ENCODE measurements at places on chromosomes 1 and 21. TPM values are rescaled to one million over a fixed set of nuclear protein-coding genes. Genes with fewer than 3 reads are reported as not detected.

The HSD3B1 gene
- not detected for polyA plus RNA-seq

The CACHD1 gene
- polyA plus RNA-seq = 3.5 TPM

The LMOD1 gene
- polyA plus RNA-seq = 52.6 TPM

The KRTAP19-1 gene
- polyA plus RNA-seq = not detected

The ABCA4 gene
- polyA plus RNA-seq = 0.17 TPM

The FAM163A gene
- not detected for polyA plus RNA-seq

The TSEN15 gene
- 54.3 TPM for polyA plus RNA-seq

The SLC35F3 gene
- 0.05 TPM for polyA plus RNA-seq

The ARHGAP30 gene
- polyA plus RNA-seq = not detected

The IFNAR1 gene
- polyA plus RNA-seq = 17.0 TPM

The THBS3 gene
- polyA plus RNA-seq = 34.6 TPM

The ANKRD13C gene
- 12.5 TPM for polyA plus RNA-seq

The REN gene
- polyA plus RNA-seq = 0.72 TPM

The FCRL6 gene
- not detected for polyA plus RNA-seq

The MFSD2A gene
- 2.6 TPM for polyA plus RNA-seq

The PRDM16 gene
- 0.06 TPM for polyA plus RNA-seq

The IL24 gene
- 0.73 TPM for polyA plus RNA-seq

The TNFRSF4 gene
- polyA plus RNA-seq = 0.24 TPM

The WASF2 gene
- 62.7 TPM for polyA plus RNA-seq

The NHLH1 gene
- polyA plus RNA-seq = 0.19 TPM

The DISP3 gene
- polyA plus RNA-seq = 0.05 TPM

The PLA2G2D gene
- not detected for polyA plus RNA-seq

The RNF187 gene
- 77.5 TPM for polyA plus RNA-seq

The PLCH2 gene
- polyA plus RNA-seq = 0.06 TPM

The TSPEAR gene
- not detected for polyA plus RNA-seq

The MYBPH gene
- 0.09 TPM for polyA plus RNA-seq

The SEC22B gene
- 73.9 TPM for polyA plus RNA-seq

The FLG2 gene
- polyA plus RNA-seq = not detected

The SPATA21 gene
- not detected for polyA plus RNA-seq

The RGS13 gene
- polyA plus RNA-seq = not detected

The DMBX1 gene
- not detected for polyA plus RNA-seq

The FBXO2 gene
- polyA plus RNA-seq = 1.3 TPM

The NBPF4 gene
- not detected for polyA plus RNA-seq

The CXADR gene
- polyA plus RNA-seq = 0.99 TPM

The LCE1C gene
- polyA plus RNA-seq = not detected

The CD1D gene
- not detected for polyA plus RNA-seq

The DAB1 gene
- 0.05 TPM for polyA plus RNA-seq

The RCSD1 gene
- not detected for polyA plus RNA-seq

The S100A7A gene
- polyA plus RNA-seq = not detected

The FTCD gene
- polyA plus RNA-seq = not detected

The PTAFR gene
- 0.12 TPM for polyA plus RNA-seq

The RYR2 gene
- polyA plus RNA-seq = not detected

The ANXA9 gene
- polyA plus RNA-seq = 0.21 TPM

The CDK11B gene
- polyA plus RNA-seq = 6.7 TPM

The TMOD4 gene
- polyA plus RNA-seq = not detected

The S100B gene
- polyA plus RNA-seq = not detected

The BTBD8 gene
- polyA plus RNA-seq = 3.1 TPM

The GUCA2B gene
- polyA plus RNA-seq = not detected

The KRTAP12-2 gene
- not detected for polyA plus RNA-seq

The DNALI1 gene
- 14.2 TPM for polyA plus RNA-seq

The CDC42BPA gene
- 25.4 TPM for polyA plus RNA-seq

The CACNA1S gene
- polyA plus RNA-seq = not detected

The EXTL1 gene
- 1.3 TPM for polyA plus RNA-seq

The CAPN2 gene
- polyA plus RNA-seq = 433 TPM

The SPRR1A gene
- not detected for polyA plus RNA-seq

All from AG04450 (cell line).